ENCODE measurements at places on chromosomes 2 and 18. TPM values are rescaled to one million over a fixed set of nuclear protein-coding genes. Genes with fewer than 3 reads are reported as not detected.

DNA sequence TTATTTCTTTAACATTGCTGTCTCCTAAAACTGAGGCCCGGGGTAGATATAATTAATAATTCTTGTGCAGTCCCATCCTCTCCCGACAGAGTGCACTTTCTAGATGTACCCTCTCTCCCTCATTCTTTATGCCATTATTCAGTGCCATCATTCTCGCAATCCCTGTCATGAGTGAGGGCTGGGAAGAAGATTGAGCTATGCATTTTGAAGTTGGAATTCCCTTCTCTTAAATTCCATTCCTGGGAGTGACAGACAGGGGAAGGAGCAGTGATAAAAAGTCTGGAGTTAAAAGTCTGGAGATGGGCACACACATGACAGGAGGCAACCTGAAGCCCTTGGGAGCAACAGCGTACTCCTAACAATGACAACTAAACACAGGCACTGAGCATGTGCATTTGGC, 2.6 kb upstream of the KCNE4 start:
- DNase-seq: no peak

DNA sequence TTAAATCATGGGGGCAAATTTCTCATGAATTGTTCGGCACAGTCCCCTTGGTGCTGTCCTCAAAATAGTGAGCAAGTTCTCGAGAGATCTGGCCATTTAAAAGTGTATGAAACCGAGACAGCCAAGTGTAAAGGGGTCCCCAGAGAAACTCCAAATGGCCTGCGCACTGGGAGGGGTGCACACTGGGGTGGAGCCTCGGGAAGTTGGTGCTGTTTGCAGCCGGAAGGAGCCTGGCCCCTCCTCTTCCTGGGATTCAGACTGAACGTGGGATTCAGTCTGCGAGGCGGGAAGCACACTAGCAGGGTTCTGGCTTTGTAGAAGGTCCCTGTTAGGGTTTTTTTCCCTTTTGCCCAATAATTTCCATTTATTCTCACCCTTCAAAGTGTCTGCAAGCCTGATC, 48.8 kb downstream of the RABL2A start:
- no peak for DNase-seq

DNA sequence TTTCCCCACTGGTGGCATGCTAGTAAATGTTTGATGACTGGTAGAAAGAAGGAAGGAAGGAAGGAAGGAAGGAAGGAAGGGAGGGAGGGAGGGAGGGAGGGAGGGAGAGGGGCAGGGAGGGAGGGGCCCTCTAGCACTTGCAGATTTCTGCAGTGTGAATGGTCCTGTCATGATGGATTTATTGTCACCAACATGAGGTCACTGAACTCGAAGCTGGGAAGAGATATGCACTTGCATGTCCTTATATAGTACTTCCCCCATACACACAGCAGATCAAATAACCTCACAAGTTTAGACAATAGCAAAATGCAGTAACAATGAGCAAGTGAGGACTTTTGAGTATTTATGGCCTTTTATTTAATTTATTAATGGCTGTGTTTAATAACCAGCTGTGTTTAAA, 44.5 kb upstream of the CXCR4 start:
- DNase-seq: no peak

GRCh38 chr2:25129901-25130520, 38.4 kb downstream of the POMC start:
- no peak for DNase-seq

DNA sequence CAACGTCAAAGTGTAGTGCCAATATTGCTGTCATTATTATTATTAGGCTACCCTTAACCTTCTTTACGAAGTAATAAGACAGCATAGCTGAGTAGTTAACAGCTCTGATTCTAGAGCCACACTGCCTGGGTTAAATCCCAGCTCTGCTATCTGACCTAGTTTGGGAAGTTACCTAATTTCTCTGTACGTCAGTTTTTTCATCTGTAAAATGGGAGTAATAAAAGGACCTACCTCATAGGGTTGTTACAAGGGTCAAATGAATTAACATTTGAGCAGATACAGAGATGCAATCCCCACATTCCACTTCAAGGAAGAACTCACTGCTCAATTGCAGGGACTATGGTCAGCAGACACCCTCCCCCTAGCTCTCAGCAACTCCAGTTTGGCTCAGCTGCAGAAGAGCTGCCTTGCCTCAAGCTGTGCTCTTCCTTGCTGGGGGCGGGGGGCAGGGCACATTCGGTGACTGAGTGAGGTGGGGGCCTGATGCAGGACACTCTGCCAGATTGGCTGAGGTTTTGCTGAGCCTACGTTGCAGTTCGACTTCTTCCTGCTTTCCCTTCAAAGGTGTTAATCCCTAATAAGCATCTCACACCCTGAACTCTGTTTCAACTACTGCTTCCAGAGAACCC, 11.0 kb upstream of the LGALSL start:
- DNase-seq: no peak

DNA sequence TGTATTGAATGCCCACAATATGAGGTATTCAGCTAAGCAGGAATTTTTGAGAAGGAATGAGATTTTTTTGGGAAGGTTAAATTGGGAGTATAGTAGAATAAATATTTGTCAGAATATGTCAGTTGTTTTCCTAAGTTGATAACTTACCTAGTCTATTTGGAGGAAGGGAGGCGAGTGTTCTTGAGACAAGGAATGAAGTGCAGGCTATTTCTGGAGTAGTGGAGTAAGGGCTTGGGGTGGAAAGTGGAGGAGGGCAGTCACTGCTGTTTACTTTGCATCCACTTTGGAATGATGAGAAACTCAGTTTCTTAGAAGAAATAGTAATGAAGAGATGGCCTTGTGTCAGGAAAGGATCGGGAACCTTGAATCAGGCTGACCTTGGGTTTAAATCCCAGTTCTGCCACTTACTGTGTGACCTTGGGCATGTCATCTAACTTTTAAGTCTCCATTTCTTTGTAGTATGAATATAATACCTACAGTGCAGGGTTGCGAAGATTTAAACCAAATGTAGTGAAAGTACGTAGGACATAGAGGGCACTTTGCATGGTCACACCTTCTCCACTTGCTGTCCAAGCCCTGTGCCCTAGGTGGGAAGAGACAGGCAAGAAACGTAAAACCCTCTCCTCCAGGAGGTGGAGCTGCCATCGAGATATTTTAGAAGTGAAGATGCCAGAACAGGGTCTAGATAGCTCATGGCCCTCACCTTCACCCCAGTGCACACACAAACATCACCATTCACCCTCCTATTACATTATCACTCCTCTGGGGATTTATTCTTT, 25.2 kb upstream of the CYP27A1 start:
- no peak for DNase-seq

DNA sequence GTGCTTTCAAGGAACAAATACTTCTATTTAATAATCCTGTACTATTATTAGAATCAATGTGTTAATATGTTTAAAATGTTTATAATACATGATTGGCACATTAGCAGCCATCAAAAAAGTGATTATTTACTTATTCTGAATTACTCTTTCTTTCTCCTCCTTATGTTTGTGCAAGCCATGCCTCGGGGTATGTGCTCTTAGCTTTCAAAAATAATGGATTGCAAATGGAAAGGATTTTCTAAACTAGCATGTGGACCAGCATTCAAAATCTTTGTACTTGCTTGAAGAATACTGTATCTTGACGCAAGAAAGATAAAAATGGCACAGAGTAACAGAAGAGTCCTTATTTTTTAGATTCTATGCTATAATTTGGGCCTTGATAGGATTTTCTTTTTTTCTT, 156.5 kb downstream of the CDH7 start:
- no peak for DNase-seq

- no peak for DNase-seq
These were observed 51.5 kb downstream of the L3MBTL4 start for GRCh38 chr18:6363216-6363615.

DNA sequence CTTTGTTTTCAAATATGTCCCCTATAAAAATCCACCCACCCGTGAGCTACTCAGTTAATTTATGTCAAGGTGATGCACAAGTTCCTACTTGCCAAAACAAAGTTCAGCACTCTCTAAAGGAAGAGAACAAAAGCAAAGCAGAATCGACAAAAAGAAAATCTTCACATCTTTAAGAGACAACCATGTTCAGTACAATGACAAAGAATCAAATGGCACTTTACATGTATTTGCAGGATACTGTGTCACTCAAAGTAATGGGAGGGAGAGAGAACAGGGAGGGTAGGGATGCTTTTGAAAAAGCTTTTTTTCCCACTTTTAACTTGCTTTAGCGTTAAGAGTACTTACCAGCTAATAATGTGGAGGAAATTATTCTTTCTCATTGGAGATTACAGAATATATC, 39.0 kb upstream of the FAM237A start:
- DNase-seq: no peak

GRCh38 chr2:94992360-94992759, 33.1 kb upstream of the MAL start:
- DNase-seq: no peak

DNA sequence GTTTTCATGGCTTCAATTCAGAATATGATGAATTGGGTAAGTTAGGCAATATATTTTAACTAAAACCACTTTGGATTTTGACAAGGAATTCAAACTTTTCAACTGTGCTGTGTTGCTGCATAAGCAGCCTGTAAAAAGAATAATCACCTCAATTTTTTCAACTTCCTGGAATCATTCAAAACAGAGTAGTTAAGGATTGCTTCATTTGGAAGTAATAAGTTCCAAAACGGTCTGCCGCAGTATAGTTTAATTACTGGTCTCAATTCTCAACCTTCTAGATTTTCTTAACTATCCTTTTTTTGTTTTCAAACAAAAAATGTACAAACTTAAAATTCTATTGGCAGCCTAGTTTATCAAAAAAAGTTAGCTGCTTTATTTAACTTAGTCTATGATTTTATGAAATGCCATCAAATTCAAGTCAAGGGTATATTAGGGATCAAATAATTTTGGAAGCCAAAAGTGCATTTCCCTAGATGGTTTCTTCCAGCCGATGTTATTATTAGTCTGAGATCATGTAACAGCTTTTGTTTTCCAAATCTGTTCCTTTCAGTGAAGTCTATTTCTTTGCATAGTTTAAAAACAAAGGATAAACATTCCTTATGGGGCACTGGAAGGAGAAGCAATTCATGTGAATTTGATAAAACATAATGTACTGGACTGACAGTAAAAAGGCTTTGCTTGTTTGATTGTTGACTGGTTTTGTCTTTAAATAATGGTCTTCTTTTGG, 76.1 kb upstream of the ETAA1 start:
- no peak for DNase-seq

GRCh38 chr2:177983183-177983788, 89.3 kb downstream of the PDE11A start:
- DNase-seq: peak; percentile 33

DNA sequence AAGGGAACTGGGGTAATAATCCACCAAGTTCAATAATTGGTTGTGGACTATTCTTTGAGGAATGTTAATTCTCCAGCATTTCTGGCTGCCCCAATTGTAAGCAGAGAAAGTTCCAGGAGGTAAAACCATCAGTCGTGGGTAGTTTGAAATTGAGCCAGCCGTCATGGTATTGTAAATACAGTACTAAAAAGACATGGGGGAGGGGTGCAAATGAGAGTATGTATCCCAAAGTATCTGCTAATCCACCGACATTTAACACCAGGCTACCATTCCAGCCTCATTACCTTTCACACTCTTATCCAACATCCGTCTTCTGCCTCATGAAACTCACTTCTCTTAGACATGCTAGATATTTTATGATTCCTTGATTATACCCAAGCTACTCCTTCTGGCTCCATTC, 507.9 kb downstream of the ERBB4 start:
- DNase-seq: no peak

GRCh38 chr2:126916744-126917143, 18.1 kb downstream of the TEX51 start:
- no peak for DNase-seq

DNA sequence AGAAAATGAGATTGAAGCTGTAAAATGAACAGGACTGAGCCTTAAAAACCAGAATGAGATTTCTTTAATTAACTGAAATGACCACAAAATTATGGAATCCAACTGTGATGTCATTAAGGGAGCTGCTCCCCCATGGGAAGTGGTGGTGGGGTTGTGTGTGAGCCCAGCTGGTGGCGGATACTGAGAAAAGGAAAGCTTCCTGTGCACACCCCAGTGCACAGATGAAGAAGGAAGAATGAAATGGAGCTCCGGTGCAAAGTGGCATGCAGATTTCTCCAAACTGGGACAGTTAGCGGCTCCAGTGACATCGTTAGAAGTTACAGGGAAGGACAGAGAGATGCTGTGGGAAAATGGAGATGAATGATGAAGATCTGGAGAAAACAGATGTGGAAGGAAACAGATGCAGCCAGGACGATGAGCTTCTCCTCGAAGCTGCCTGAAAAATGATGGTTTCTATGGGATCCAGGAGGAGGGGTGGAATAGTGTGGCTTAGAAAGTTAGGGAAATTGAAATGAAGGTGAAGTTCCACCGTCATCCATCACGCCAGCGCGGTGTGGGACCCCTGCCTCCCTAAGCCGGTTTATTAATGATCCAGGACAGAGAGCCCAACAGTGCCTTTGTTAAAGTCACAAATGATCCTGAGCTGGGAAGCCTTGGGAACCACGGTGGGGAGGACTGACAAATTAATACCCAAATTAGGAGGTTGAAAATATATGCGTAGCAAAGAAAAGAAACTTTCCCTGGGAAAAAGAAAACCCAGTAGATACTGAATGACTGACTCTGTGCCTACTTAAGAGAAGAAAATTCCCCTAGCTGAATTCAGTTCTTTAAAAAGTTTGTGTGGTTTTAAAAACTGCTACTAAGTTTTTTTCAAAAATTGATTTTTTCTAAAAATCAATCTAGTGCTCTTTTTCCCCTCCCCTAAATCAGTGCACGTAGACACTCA, 77.2 kb downstream of the TSN start:
- no peak for DNase-seq

- no peak for DNase-seq
These were observed 44.7 kb upstream of the HK2 start for GRCh38 chr2:74789271-74789670.

DNA sequence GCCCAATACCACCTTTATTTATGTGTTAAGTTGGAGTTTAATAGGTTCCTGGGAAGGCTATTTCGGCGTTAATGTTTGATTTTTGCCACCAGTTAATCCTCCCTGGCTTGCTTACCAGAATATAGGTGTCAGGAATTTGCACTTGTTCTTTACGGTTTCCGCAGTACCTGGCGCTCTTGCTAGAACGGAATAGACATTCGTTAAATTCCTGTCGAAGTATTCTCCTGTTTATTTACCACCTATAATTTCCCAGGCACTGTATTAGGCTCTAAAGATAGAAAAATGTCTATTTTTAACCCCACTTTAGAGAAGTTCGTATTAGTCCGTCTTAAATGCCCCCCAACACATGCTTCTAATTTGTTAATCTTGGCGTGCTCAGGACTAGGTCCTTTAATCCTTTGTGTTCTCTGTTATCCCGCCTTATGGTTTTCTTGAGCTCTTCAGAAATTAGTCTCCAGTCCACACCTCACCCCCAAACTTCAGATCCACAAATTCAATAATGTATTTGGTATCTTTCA, 575 bp downstream of the CCDC150 start:
- no peak for DNase-seq

The TMEM200C gene
- total RNA-seq: 0.10 TPM

The IRS1 gene
- 27.3 TPM for total RNA-seq

The EMILIN1 gene
- total RNA-seq: 0.31 TPM

The ALK gene
- not detected for total RNA-seq

The PLEKHH2 gene
- total RNA-seq: 15.0 TPM

The CENPA gene
- total RNA-seq: 55.0 TPM

The TSPYL6 gene
- total RNA-seq: not detected

The CKAP2L gene
- total RNA-seq: 27.0 TPM

The UGT1A4 gene
- not detected for total RNA-seq
